Activated gamma-delta T cell treated with Interleukin-2 at 50 U/mL for 16 hours (primary cell): ENCODE measurements at places on chromosomes 2 and 18.
A peak's percentile ranks its signal among the peaks of the same experiment; 100 is the strongest.

- peak; percentile 40 for DNase-seq
These were observed at the start of gene DPP4 for GRCh38 chr2:162073888-162074631. TSS of gene DPP4 (minus strand) at chr2:162074215. CDS start at chr2:162073981, 234 bp downstream.

DNA sequence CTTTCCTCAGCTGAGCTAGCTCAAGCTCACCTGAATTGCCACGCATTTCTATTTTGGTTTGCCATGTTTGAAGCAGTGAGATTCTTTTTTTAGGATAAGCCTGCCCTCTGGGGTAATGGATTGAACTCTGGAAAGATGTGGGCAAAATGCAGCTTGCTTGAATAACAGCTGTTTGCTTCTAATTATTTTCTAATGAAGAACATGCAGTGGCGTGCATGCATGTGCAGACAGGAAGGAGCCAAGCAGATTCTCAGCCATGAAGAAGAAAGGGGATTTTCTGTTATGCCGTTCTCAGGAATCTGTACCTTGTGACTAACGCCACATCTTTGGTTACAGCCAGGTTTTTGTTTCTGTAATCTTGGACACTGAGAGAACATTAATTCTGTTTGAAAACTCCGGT is 171.2 kb downstream of the ANTXR1 start:
- DNase-seq, result no peak

DNA sequence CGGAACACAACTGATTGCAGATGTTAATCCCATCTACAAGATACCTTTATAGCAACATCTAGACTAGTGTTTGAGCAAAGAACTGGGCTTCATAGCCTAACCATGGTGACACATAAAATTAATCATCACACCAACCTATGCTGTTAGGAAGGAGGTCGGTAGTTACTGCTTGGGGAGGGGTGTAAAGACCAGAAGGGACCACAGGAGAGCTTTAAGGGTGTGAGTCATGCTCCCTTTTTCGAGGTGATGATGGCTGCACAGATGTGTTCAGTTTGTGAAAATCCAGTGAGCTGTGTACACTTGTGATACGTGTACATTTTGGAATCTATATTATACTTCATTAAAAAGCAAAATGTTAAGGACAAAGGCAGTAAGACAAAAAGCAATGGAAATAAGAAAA is 4.6 kb upstream of the SEH1L start:
- no peak for DNase-seq

- no peak for DNase-seq
These were observed 38.0 kb downstream of the APOB start for GRCh38 chr2:21005700-21006422.

GRCh38 chr2:197081294-197081693 is 154.8 kb upstream of the PGAP1 start:
- no peak for DNase-seq
